Neuronal stem cell (in vitro differentiated cells): ENCODE measurements at places on chromosomes 4 and X.

- DNase-seq: peak; percentile 18
Measured at GRCh38 chrX:99301990-99302389, 1108.1 kb downstream of the PCDH19 start.

GRCh38 chr4:85681221-85681657, 206.3 kb downstream of the ARHGAP24 start:
- no peak for DNase-seq

DNA sequence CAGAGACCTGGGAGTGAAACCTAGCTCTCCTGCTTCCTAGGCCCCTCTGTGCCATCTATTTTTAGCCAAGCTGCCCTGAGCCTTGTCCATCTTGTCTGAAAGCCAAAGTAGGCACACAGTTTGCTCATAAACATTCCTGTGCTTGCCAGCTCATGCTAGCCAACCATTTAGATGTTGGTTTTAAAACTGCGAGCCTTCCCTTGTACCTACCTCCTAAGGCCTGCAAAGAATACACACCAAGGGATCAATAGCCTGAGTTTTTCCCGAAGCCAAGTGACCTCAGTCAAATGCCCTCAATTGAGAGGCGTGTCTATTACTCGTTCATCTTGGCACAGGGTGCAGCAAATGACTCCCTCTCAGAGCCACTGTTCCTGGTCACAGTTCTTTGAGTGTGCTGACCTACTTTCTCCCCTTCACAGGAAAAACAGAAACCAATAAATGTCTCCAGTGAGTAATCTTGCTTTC, 48.5 kb downstream of the ZCCHC12 start:
- DNase-seq: no peak

- DNase-seq: no peak
Measured at GRCh38 chrX:134688839-134689238, 30.6 kb upstream of the PLAC1 start.

DNA sequence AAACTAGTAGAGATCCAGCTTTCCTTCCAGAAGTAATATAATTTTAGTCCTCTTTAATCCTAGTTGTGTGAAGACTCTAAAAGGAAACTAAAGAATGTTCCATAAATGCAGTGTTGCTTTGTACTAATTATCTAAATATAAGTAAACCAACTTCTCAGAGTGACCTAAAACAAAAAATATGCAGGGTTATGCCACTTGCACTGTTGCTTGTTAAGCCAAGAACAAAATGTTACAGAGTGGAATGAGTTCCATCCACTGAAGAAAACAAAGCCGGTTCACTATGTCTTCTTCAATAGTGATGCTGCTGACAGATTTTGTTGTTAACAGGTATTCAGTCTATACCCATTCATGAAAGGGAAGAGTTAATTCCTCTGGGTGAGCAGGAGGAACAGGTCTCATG, 252.0 kb upstream of the DIAPH2 start:
- DNase-seq: no peak

DNA sequence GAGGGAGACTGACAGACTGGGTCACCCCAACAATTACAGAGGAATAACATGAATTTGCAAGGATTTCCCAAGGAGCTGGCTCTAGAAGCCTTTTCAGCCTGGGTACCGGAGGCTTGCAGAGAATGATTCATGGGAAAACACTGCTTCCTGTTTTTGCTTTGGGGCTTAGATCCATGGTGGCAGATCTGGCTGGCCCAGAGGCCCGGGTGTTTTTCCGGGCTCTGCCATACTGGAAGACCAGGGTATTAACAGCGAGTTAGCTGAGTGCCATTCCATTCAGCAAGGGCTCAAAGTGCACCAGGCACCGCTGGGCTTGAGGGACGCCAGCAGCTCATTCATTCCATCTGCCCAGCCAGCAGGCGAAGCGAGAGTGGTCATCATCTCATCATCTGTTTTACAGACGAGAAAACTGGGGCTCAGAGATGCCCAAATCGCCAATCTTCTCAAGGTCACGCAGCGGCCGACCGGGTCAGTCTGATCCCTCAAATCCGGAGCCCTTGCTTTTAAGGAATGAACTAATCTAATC, 1.3 kb downstream of the WDR1 start:
- DNase-seq: no peak

- no peak for DNase-seq
Measured at GRCh38 chr4:165331823-165332222, 4.4 kb downstream of the MSMO1 start.

DNA sequence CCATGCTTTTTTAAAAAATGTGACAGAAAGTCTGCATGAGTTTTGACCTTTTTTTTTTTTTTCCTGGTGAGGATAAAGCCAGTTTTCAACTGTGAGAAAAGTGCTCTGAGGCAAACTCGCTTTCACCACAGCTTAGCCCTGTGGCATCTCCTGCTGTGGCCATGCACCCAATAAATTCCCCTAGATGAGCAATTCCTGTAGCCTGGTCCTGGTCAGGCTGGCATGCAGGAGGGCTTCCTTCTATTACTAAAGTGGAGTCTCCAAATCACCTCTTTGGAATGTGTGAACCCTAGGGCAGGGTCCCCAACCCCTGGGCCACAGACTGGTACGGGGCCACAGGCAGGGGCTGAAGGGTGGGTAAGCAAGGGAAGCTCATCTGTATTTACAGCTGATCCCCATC, 265.4 kb downstream of the RAPGEF2 start:
- no peak for DNase-seq

- DNase-seq: no peak
Measured at GRCh38 chrX:154038656-154039055, 19.0 kb upstream of the IRAK1 start.

DNA sequence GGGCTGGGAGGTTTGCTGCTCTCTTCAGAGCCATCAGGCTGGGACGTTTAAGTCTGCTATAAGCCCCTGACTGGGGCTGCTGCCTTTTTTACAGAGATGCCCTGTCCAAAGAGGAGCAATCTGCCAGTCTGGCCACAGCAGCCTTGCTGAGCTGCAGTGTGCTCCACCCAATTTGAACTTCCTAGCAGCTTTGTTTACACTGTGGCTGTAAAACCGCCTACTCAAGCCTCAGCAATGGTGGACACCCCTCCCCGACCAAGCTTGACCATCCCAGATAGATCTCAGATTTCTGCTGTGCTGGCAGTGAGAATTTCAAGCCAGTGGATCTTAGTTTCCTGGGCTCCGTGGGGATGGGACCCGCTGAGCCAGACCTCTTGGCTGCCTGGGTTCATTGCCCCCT, 40.7 kb downstream of the SPATA18 start:
- DNase-seq: no peak

DNA sequence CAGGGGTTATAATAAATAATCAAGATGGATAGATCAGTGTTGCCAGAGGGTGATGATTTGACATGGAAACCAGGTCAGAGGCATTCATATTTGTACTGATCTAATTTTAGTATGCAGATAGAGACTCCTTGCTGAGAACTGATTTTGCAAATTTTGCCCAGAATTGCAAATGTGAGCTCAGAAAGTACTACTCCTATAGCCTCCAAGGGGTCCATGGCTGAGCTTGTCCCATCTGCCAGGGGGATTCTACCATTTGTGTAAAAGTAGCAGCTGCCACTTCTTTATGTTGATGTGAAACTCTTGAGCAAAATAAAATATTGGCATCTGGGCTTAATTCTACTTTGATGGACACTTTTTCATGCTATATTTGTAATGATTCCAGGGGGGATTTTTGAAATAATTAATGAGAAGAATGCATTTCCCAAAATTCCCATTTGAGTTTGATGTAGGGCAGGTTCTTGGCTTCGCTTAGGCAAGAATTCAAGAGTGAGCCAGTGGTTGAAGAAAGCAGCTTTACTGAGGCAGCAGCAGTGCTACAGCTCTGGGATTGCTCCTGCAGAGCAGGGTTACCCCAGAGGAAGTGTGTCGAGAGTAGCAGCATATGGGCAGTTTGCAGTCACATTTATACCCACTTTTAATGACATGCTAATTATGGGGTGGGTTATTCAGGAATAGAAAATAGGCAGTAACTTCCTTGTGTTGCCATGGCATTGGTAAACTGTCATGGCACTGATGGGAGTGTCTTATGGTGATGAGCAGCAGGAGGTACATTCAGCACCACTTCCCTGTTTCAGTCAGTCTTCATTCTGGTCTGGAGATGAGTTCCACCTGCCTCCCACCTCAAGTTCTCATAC, 38.7 kb upstream of the DCLK2 start:
- no peak for DNase-seq

DNA sequence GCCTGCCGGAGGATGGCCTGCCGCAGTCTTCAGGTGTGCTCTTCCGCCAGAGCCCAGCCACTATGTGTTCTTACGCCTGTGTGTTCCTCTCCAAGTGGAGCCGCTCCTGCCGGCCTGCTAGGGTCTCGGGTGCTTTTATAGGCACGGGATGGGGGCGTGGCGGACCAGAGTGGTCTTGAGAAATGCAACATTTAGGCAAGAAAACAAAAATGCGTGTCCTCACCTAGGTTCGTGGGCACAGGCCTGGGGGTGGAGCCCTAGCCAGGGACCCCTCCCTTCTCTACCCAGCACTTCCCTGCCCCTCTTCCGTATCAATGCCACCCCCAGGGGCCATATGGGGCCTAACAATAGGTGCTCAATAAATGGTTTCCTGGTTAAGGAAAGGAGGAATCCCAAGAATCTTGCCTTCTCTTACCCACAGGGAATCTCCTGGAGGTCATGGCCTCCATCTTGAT, 34.4 kb upstream of the LRBA start:
- no peak for DNase-seq

- DNase-seq: no peak
Measured at GRCh38 chr4:84634961-84635360, 52.0 kb downstream of the CDS1 start.

DNA sequence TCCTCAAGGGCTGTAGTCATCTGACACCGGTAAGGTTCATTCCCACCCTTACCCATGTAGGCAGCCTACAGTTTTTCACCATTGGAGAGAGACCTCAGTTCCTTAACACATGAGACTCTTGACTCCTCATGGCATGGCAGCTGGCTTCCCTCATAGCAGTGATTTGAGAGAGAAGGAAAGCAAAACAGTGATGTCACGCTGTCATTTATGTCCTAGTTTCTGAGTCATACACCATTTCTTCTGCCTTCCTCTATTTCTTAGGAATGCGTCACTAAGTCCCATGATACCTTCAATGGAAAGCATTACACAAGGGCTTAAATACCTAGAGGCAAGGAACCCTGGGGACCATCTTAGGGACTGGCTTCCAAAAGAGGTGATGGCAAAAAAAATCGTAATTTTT, 226.1 kb downstream of the SPCS3 start:
- no peak for DNase-seq

GRCh38 chr4:159768016-159768415, 665.1 kb downstream of the RAPGEF2 start:
- DNase-seq: no peak

- no peak for DNase-seq
Measured at GRCh38 chr4:125132729-125133128, 182.0 kb upstream of the FAT4 start.

GRCh38 chrX:24870143-24870542, 145.6 kb downstream of the ARX start:
- no peak for DNase-seq

DNA sequence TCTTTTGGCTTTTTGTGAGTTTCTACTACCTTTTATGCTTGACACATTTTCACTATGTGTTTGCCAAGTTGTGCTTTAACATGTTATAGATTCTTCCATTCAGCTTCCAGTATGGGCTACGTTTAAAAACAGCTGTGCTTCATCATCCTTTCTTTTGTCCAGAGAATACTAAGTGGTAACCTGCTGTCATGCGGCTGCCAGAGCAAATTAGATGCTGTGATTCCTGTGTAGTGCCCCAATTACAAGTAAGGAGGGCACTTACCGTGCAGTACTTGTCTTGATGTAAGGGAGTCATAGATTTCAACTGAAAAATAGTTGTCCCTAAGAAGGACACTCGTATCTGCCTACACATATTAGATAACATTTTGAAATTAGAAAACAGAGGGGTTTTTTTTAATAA, 531.8 kb upstream of the GALNTL6 start:
- no peak for DNase-seq

GRCh38 chr4:150212485-150212884, 134.2 kb downstream of the DCLK2 start:
- no peak for DNase-seq

GRCh38 chrX:13376857-13377549, 57.1 kb upstream of the ATXN3L start:
- DNase-seq: no peak

DNA sequence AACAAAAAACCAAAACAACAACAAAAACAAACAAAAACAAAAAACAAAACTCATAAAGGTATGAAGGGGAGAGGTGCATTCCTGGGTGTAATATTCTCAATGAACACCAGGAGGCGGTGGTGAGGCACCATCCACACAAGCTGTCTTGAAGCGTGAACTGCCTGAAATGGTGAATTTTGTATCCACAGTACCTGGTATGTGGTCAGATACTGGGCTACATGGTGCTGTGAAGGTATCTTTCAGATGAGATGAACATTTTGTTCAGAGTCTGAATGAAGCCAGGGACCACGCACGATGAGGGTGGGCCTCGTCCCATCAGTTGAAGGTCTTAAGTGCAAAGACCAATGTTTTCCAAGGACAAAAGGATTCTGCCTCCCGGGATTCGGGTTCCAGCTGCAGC, 58.5 kb downstream of the ASMT start:
- DNase-seq: no peak

GRCh38 chr4:121397941-121398601, 17.3 kb upstream of the QRFPR start:
- no peak for DNase-seq

DNA sequence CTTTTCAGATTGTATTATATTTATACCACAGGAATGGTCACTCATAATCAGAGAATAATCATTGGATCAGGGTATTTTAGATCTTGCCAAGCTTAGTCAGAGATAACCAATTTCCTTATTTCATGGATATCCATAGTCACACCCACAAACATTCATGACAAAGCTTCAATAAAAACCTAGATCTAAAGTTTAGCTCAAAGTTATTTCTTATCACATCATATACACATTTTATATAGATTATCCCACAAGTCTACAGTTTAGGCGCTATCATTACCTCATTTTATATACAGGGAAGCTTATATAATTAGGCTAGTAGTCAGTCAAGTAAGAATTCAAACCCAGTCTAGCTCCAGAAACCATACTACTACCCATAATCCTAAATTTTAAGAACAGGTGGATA, 82.3 kb downstream of the SLC10A7 start:
- no peak for DNase-seq

GRCh38 chrX:118751950-118752783, 24.8 kb downstream of the IL13RA1 start:
- no peak for DNase-seq

DNA sequence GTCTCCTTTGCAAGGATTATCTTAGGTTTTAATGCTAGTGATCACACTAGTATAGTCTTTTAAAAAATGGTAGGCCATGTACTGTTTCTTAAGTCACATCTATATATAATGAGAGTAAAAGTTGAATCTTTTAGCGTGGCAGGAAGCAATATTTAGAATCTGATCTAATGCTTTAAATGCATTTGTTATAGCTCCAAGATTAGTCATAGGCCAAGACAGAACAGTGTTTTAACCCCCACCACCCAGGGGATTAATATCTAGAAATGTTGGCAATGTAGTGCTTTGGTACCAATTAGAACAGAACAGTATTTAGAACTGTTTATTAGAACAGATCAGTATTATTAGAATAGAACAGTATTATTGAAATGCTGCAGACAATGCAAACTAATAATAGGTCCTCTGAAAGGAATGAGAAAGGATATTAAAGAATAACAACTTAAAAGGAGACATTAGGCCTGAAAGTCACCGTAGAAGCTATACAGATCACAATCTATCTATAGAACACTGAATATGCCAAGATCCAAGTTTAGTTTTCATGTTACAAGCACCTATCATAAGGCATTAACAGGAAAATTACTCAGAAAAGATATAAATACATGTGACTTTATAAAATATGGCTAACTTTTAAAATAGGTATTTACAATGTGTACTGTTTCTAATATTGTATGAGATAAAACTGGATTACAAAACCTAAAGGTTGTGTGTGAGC, 146.2 kb downstream of the NPNT start:
- no peak for DNase-seq

GRCh38 chrX:150542846-150543229, 25.6 kb upstream of the MTM1 start:
- no peak for DNase-seq
